ENCODE measurements at places on chromosomes 6 and 20. TPM values are rescaled to one million over a fixed set of nuclear protein-coding genes. Genes with fewer than 3 reads are reported as not detected.

Gene OPN5
- not detected for total RNA-seq

Gene RIPOR2
- total RNA-seq, result not detected

Gene C20orf144
- 0.13 TPM for total RNA-seq

Gene SFTA2
- total RNA-seq, result not detected

Gene LAMA4
- 1.8 TPM for total RNA-seq

Gene PGBD1
- 4.8 TPM for total RNA-seq

Gene ANGPT4
- total RNA-seq, result 0.03 TPM

Gene FAM83B
- total RNA-seq, result 0.09 TPM

Gene FRK
- 1.5 TPM for total RNA-seq

Gene KCNK16
- not detected for total RNA-seq

Gene MAS1
- total RNA-seq, result not detected

Data from A549 treated with RU486 at 1 μM for 4 hours (cell line).